Activated naive CD4-positive, alpha-beta T cell treated with Interleukin-2 at 50 U/mL for 16 hours (primary cell): ENCODE measurements at places on chromosomes 1 and 21.

GRCh38 chr1:44723064-44723463 is 7.9 kb downstream of the RNU5D-1 start:
- peak; percentile 24 for DNase-seq

DNA sequence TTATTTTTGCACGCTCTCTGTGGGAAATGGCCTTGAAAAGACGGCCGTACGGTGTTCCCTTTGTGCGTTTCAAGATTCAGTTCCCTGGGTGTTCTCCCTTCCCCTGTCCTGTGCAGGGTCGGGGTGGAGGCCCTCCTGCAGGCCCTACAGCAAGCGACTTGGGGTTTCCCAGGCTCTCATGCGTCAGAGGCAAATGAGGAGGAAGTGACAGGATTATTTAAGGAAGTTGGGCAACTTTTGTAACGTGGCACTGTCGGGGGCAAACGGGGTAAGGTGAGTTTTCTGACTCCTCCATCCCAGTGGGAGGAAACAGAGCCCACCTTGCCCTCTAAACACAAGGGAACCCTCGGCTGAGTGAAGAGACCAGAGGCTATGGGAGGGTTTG is 16.1 kb upstream of the AJAP1 start:
- no peak for DNase-seq

GRCh38 chr1:247077213-247077612 is 1.4 kb downstream of the ZNF670 start:
- no peak for DNase-seq

GRCh38 chr1:207875532-207875931 is 35.4 kb downstream of the CD34 start:
- DNase-seq, result no peak

GRCh38 chr1:44002606-44003157 is 11.3 kb downstream of the CCDC24 start:
- DNase-seq, result no peak

- DNase-seq, result peak; percentile 94
These were observed 14.7 kb downstream of the ZBTB7B start for GRCh38 chr1:155017041-155017945.

GRCh38 chr1:152325111-152325510 is at the start of gene FLG:
TSS of gene FLG (minus strand) at chr1:152325239. CDS start at chr1:152315456, 9,783 bp downstream.
- DNase-seq, result no peak

DNA sequence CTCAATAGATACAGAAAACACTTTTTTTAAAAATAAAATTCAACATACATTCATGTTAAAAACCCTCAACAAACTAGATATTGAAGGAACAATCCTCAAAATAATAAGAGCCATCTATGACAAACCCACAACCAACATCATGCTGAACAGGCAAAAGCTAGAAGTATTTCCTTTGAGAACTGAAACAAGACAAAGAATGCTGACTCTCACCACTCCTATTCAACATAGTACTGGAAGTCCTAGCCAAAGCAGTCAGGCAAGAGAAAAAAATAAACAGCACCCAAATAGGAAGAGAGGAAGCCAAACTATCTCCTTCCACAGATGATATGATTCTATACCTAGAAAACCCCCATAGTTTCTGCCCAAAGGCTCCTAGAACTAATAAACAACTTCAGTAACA is 46.2 kb upstream of the IVNS1ABP start:
- DNase-seq, result no peak

- no peak for DNase-seq
These were observed 30.5 kb upstream of the RC3H1 start for GRCh38 chr1:174052621-174053020.

GRCh38 chr1:16459352-16459925 is 18.9 kb downstream of the NECAP2 start:
- no peak for DNase-seq

DNA sequence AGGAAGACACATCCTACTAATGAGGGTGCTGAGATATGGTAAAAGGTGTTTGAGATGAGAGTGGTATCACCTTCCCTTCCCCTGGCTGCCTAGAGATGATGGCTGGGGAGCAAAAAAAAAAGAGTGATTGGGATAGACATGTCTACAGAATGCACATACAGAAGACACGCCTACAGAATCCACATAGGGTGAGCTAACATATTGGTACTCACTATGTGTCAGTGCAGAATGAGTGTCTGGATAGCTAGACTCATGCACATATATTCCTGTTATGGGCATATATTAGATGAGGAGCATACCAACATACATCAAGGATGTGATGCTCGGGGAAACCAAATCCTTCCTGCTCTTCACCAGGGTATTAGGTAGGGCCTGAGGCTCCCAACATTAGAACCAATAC is 16.2 kb downstream of the CD34 start:
- no peak for DNase-seq

GRCh38 chr1:100009458-100009857 is 39.7 kb downstream of the SLC35A3 start:
- no peak for DNase-seq

DNA sequence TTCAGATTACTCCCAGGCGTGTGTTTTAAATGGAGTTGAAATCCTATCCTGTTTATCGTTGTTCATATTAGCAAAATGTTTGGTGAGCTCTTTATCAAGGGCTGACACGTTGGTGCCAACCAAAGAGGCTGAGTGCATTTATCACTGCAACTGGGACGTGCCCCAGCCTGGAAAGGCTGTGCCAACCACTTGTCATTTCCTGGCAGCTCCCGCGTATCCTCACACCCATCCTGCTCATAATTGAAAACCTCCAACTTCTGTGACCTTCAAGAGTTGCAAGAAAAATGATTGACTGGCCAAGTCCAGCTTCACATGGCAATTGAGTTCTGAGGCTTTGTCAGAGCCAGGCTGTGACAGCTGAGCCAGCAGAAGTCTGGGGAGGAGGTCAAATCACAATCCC is 43.7 kb upstream of the KCNA3 start:
- no peak for DNase-seq

DNA sequence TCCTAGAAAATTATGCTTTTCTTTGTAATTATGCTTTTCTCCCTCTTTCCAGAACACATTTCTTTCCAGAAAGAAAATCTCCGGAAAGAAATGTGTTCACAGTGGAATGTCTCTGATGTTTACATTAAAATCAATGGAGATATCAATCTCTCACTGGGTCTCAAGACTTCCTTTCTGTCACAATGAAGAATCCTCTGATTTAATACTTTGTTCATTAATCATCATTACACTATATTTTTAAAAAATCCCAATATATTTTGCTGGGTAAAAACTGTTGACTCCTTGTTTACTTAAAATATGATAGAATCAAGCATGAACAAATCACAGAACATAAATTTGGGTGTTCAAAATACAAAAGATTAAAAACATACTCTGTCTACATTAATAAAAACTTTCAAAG is 26.3 kb upstream of the TGFBR3 start:
- DNase-seq, result no peak

GRCh38 chr1:226642421-226642820 is 93.9 kb downstream of the STUM start:
- no peak for DNase-seq

- peak; percentile 13 for DNase-seq
These were observed 33.1 kb upstream of the NFASC start for GRCh38 chr1:204837440-204838084.

DNA sequence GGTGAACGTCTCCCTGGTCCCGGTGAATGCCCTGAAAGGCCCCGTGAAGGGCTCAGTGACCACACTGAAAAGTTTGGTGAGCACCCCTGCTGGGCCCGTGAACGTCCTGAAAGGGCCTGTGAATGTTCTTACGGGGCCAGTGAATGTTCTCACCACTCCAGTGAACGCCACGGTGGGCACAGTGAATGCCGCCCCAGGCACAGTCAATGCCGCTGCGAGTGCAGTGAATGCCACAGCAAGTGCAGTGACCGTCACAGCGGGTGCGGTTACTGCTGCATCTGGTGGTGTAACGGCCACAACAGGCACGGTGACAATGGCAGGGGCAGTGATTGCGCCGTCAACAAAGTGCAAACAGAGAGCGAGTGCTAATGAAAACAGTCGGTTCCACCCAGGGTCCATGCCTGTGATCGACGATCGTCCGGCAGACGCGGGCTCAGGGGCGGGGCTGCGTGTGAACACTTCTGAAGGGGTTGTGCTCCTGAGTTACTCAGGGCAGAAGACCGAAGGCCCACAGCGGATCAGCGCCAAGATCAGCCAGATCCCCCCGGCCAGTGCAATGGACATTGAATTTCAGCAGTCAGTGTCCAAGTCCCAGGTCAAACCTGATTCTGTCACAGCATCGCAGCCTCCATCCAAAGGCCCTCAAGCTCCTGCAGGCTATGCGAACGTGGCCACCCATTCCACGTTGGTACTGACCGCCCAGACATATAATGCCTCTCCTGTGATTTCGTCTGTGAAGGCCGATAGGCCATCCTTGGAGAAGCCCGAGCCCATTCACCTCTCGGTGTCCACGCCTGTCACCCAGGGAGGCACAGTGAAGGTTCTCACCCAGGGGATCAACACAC is 41.5 kb downstream of the ZBTB17 start:
- DNase-seq, result no peak

DNA sequence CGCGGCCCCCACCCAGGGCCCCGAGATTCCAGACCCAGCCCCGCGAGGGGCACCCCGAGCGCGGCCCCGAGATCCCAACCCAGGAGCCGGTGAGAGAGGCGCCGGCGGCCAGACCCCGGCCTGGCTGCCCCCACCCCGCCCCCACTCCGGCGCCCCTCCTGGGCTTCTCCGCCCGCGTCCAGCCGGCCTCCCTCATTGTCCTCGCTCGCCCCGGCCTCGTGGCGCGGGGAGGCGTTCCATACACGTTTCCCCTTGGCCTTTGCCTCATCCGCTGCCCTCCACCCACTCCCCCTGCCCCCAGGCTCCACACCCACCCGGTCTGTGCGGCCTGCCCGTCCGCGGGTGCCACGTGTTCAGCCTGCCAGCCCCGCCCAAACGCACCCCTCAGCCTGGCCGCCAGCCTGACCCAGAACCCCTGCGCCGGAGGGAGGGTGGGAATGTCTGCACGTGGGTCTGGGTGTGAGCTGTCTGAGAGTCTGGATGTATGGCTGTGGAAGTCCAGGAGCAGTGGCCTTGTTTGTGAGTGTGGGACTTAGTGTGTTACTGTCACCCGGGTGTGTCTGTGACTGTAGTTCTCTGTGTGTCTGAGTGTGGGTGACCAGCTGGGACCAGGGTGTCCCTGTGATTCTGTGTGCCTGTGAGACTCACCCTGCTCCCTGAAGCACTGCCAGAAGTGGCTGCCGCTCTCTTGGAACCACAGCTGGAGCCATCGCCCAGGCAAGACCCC is 681 bp downstream of the B4GALT2 start:
- peak; percentile 35 for DNase-seq

- DNase-seq, result peak; percentile 65
These were observed 2.1 kb downstream of the ARHGEF2 start for GRCh38 chr1:155976062-155976912.
